Fibroblast of mammary gland (primary cell): ENCODE measurements at places on chromosomes 6 and 20.
A peak's percentile ranks its signal among the peaks of the same experiment; 100 is the strongest.

GRCh38 chr6:168414336-168415097, 26.5 kb upstream of the SMOC2 start:
- peak; percentile 10 for DNase-seq

GRCh38 chr6:45661661-45662060, 283.9 kb upstream of the SUPT3H start:
- peak; percentile 100 for DNase-seq

DNA sequence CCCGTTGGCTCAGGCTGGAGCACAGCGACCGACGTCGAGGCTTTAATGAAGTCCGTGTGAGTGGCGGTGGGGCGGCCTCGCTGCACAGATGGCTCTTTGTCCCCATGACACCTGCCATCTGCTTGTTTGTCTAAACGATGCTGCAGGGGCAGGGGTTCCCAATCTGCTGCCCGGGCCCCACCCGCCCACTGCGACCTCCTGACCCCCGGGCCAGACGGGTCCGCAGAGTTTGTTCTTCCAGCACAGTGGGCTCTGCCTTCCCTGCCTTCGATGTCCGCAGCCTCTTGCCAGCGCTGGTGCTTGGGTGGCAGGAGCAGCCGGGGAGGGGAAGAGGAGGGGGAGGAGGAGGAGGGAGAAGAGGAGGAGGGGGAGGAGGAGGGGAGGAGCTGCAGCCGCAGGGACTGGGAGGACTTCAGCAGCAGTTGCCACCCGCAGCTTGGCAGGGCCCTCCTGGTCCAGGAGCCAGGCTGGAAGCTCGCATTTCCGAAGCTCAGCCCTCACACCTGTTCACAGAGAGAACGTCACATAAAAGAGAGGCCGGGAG, 210.0 kb downstream of the DLL1 start:
- no peak for DNase-seq

- DNase-seq, result no peak
Observed at GRCh38 chr6:123575188-123575587, 61.6 kb downstream of the TRDN start.

DNA sequence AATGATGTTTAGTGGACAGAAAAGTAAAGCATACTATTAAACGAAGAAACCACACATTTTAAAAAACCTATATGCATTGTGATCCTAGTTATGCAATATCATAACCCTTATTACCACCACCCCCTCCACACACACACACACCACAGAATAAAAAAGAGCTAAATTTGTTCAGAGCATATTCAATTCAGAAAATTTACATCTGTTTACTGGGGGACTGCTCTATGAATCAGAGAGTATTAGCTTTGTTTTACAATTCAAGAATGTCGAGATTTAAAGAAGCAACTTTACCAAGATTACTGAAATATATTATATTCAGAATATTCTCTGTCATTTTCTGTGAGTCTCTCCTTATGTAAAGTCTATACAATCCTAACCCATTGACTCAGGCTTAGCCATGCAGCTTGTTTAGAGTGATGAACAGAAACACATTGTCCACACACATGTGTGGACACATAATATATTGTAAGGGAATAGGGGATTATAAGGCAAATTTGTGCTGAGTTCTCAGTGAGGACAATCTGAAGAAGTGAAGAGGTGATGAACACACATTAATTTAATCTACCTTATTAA, 369.6 kb upstream of the MARCKS start:
- no peak for DNase-seq

GRCh38 chr6:47000842-47001241, 41.3 kb downstream of the ADGRF1 start:
- DNase-seq, result no peak

GRCh38 chr6:119476554-119476953, 127.0 kb upstream of the MAN1A1 start:
- DNase-seq, result peak; percentile 6

DNA sequence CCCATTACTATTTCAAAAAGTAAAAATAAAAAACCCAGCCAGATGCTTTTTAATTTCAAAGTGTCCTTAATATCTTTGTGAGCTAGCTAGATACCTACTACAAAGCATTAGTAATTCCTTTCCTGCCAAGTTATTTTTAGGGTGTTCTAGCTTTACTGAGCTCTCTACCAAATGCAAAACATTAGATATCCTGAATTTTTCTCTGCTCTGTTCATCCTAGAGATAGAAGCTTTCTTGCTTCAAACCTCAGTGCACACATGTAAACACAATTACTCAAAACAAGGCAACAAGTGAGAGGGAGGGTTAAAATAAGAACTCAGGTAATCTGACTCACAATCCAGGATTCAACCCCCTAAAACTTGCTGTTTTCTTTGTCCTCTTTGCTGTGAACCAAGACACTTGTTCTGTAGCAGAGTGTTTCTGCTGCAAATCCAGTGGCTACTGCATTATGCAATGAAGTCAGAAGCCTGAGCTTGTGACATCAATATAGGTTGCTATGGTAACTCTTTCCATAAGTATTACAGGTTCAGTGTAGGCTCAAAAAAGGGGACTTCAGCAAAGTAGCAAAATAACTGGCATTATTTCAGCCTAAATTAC, 72.6 kb upstream of the STXBP5 start:
- DNase-seq, result peak; percentile 43

- DNase-seq, result peak; percentile 94
Observed at GRCh38 chr6:44738601-44739146, 351.2 kb downstream of the CDC5L start.

GRCh38 chr20:47250360-47250759, 106.1 kb downstream of the ZMYND8 start:
- DNase-seq, result no peak

- DNase-seq, result no peak
Observed at GRCh38 chr6:168219804-168220203, 99.8 kb downstream of the DACT2 start.

GRCh38 chr6:41040101-41040939, 1.3 kb upstream of the UNC5CL start:
- peak; percentile 24 for DNase-seq

- no peak for DNase-seq
Observed at GRCh38 chr20:53244711-53245110, 272.6 kb downstream of the TSHZ2 start.

- DNase-seq, result peak; percentile 22
Observed at GRCh38 chr6:6795393-6795792, 206.9 kb downstream of the LY86 start.

DNA sequence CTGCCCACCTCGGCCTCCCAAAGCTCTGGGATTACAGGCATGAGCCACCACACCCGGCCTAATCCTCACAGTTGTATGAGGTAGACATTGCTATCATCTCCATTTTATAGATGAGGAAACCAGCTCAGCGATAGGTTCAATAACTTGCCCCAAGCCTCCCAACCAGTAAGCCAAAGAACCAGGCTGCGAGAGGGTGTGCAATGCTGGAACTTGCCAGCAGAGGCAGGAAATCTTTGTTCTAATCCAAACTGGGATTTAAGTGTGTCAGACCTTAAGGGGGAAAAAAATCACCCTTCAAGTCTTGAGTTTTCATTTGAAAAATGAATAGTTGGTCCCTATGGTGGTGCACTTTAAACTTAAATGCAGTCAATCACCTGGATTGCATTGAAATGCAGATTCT, 20.1 kb upstream of the RNGTT start:
- DNase-seq, result peak; percentile 68

- no peak for DNase-seq
Observed at GRCh38 chr20:46305331-46305972, 2.8 kb downstream of the CDH22 start.

GRCh38 chr6:25497383-25498040, 154.5 kb upstream of the SCGN start:
- DNase-seq, result no peak

- no peak for DNase-seq
Observed at GRCh38 chr6:20835315-20836010, 301.2 kb downstream of the CDKAL1 start.

DNA sequence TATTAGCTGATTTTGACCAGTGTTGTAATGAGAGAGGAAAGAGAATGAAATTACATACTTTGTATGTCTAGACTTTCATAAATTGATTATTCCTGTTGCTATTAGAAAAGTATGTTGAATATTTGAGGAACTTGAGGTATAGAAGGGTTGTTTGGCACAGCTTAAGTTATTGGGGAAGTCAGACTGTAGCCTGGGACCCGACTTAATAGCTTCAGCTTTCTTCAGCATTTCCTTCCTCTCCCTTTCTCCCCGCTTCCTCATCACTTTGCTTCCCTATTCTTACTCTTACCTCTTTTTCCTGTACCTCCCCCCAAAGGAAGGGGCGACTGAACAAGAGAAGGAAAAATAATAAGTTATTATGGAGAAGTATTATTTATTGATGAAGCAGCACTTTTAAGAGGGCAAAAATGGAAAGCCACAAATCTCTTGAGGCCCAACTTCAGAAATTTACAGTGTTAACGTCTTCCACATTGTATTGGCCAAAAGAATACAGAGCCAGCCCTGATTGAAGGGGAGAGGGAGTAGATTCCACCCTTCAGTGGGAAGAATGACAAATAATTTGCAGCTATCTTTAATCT, 7.4 kb downstream of the SENP6 start:
- DNase-seq, result no peak

DNA sequence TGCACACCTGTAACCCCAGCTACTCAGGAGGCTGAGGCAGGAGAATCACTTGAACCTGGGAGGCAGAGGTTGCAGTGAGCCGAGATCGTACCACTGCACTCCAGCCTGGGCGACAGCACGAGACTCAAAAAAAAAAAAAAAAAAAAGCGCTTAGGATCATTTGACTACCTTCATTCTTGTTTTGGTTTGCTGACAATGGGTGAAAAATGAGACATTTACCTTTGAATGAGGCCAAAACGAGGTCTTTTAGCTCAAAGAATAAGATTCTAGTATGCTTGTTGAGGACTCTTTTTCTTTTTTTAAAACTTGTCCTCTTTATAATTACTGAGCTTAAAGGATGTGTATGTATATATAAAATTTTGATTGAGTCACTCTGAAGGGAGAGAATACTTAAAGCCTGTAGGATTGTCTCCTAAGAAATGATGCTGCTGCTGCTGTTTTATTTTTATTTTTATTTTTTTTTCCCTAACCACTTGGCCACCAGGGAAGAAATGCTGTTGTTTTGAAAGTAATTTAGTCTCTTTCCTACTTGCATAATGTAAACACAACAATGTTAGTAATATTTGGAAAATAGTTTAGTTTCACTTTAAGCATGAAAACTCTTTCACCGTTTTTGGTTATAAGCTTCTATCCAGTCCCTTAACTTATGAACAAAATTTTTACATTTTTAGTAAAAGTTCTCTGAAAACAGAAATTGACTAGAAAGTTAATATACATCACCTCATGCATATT, 7.9 kb downstream of the UBR2 start:
- no peak for DNase-seq

DNA sequence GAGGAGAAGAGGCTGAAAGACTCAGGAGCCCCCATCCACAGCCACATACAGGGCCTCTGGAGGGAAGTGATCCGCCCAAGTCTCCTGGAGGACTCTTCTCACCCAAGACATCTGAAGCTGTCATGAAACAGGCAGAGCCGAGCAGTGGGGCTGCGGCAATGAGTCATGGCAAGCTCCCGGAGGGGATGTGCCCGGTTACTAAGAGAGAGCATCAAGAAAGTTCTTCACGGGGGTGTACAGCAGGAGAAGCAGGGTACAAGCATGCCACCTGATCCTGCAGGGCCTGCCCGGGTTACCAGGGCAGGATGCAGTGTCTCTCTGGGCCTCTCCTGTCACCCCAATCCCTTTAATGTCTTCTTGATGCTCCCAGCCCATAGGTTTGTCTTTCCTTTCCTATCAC, 21.1 kb downstream of the TRIM26 start:
- DNase-seq, result peak; percentile 19

DNA sequence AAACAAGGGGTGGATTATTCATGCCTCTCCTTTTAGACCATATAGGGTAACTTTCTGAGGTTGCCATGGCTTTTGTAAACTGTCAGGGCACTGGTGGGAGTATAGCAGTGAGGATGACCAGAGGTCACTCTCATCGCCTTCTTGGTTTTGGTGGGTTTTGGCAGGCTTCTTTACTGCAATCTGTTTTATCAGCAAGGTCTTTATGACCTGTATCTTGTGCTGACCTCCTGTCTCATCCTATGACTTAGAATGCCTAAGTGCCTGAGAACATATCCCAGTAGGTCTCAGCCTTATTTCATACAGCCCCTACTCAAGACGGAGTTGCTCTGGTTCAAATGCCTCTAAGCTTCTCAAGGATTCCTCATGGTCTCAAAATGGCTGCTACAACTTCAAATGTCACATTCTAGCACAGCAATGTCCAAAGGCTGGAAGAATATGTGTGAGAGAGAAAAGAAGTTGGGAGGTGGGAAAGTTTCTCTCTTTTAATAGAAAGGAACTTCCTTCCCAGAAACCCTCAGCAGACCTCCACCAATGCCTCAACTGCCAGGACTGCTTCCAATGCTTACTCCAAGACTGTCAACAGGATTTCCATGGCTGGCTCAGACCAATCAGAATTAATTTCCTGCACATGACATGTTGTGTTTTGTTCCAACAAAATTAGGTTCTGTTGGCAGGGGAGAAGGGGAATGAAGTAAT, 46.6 kb upstream of the SLC9A8 start:
- DNase-seq, result no peak

- DNase-seq, result no peak
Observed at GRCh38 chr20:48689874-48690571, 137.8 kb downstream of the PREX1 start.

DNA sequence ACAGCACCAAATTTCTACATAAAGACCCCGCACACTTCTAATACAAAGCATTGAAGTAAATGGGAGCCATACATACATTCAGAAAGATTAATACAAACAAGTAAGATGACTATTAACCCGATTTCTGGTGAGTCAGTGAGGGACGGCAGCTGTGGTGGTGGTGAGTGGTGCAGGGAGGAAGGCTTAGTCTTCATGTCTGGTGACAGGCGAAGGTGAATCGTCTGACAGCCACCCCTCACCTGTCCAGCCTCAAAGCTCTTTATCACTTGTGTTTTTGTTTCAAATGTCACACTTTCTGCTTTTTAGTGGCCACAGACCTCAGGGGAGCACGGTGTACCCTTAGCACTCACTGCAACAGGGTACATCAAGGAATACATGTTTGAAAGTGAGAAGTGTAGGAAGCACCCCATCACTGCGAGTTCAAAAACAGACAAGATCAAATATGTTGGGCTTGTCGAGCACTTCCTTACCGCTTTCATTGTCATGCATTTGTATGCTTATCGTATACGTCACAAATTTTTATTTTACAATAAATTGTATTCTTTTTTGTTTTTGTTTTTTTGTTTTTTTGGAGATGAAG, 63.5 kb downstream of the IRF4 start:
- peak; percentile 39 for DNase-seq

- peak; percentile 77 for DNase-seq
Observed at GRCh38 chr6:72580281-72580940, 41.5 kb upstream of the KCNQ5 start.

GRCh38 chr6:35185302-35185681, 28.5 kb upstream of the SCUBE3 start:
- DNase-seq, result peak; percentile 43

DNA sequence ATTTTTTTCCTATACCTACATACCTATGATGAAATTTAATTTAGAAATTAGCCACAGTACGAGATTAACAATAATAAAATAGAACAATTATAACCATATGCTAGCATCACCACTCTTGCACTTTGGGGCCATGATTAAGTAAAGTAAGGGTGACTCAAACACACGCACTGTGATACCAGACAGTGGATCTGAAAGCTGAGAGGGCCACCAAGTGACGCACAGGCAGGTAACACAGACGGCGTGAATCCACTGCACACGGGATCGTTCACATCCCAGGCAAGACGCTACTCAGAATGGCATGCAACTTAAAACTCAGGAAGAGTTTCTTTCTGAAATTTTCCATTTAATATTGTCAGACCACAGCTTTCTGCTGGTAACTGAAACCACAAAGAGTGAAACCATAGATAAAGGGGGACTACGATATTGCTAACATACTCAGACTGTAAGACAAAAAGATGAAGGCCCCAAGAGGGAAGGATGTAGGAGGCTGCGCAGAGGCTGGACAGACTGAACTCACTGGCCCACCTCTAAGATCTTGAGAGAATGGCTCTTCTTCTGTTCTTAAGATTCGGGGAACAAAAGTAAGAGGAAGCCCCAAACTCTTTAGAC, 17.9 kb downstream of the RRBP1 start:
- peak; percentile 65 for DNase-seq
